ENCODE measurements at places on chromosomes 5 and 9. TPM values are rescaled to one million over a fixed set of nuclear protein-coding genes. Genes with fewer than 3 reads are reported as not detected.

GRCh38 chr5:54753034-54753433 is 232.4 kb downstream of the ESM1 start:
- no peak for DNase-seq

DNA sequence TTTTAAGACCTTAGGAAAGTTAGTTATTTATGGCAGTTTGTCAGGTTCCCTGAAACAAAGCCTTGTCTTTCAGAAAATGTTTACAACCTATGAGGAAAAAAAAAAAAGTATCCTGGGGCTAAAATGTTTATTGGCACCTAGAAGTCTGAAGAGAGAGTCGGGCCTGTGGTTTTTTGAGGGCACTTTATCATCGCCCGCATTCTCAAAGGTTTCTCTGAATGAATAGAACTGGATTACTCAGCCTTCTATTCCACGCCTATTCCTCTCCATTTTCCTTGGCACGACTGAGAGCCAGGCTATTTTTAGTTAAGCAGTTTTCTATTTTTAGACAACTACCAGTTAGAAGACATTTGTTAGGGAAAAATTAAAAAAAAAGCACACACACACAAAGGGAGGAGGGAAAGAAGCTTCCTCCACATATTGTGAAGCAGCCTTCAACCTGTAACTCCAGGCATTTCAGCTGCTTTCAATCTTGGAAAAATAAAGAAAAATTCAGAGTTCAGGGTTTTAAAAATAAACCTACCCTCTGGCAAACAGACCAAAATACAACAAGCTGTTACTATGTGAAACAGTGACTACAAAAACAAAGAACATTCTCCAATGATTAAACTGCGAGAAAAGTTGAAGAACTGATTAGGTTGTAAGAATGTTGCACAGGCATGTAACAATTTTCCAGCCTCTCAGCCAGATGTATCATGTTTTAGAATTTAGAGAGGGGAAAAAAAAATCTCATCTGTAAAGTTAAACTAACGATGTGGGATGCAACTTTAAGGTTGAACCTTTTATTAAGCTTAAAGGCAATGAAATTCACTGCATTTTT is 97.0 kb downstream of the MEF2C start:
- peak; percentile 83 for DNase-seq

Gene PFN3
- total RNA-seq = not detected

Gene CLIC3
- 2.8 TPM for total RNA-seq

DNA sequence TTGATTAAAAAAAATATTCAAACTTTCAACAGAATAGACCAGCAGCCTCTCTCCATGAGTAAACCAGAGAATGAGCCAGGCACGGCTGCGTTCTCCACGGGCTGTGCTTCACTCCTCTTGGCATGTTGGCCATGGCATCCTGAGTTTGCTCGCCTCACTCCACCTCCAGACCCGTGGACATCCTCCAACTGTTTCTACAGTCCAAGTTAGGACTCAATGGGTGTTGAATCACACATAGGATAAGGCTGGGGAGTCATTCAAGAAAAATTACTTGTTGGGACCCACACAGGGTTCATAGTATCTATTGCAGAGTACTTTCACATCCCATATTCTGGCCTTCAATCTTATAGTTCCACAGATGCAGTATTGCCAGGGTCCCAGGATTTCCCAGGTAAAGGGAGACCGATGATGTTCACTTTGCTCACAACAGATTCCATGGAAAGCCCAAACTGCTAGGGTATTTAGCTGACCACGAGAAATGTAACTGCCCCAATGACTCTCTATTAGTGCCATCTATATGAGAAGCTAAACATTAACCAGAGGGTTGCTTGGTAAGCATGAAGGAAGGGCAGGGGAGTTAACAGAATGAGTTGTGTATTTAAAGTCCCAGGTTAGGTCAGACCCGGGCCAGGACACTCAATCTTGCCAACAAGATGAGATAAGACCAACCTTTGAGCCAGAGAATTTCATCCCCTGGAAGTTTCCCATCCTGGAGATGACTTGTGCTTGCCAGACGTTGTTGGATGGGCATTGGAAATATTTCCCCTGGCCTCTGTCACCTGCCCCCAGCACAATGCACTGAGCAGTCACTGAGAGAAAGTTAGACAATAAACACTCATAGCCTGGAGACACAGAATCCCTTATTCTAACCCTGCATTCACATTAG is 19.7 kb upstream of the GDA start:
- no peak for DNase-seq

DNA sequence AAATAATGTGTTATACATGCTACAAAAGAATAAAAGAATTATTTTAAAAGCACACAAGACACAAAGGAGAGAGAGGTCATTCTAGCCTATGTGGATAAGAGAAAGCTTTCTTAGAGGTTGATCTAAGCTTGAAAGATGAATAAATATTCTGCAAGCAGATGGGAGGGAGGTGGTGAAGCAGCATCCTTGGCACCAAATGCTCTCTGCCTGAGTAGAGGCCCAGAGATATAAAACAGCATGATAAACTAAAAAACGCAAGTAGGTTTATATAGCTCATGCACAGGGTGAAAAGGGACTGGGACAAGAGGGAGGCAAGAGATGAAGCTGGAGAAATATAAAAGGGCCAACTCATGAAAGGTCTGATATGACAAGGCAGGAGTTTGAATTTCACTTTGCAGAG is 283.2 kb upstream of the POU5F2 start:
- no peak for DNase-seq

GRCh38 chr5:124212934-124213333 is 533.5 kb downstream of the ZNF608 start:
- no peak for DNase-seq

GRCh38 chr9:78620764-78621163 is 323.8 kb downstream of the PSAT1 start:
- DNase-seq = no peak

Gene ADAMTS6
- 8.9 TPM for total RNA-seq

DNA sequence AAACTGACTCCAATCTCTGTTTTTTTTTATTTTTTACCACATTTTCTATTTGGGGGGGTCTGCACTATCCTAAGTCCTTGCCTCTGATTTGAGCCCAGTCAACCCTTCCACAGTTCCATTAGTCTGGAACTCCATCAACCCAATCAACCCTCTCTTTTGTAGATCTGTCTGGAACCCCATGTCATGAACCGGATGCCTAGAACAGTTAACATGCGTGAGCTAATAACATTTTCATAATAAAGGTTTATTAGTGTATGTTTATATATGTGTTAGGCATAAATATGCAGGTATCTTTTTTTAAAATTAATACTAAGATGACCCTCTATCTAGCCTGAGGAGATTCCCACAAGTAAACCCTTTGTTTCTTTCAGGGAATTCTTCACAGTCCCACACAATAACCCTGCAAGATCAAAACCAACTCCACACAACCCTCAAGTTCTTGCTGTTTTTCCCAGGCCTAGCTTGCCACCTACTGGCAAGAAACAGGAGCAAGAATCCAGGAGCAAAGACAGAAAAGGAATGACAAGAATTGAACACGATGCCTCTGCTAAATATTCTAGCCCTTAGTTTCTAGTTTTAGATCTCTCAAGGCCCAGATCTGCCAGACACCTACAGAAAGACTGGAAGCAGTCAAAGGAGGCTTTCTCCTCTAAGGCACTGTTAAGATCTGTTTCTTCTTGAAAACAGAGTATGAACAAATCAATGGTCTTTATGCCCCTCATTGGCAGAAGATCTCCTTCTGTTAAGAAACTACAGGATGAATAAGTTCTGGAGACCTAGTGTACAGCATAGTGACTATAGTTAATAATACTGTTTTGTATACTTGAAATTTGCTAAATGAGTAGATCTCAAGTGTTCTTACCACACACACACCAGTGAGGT is 100.4 kb downstream of the TRIM36 start:
- no peak for DNase-seq

GRCh38 chr5:138748630-138749081 is 4.6 kb upstream of the CTNNA1 start:
- no peak for DNase-seq

- peak; percentile 64 for DNase-seq
These were observed 587 bp downstream of the MIER3 start for GRCh38 chr5:56951126-56951945.

- DNase-seq = no peak
These were observed 169.9 kb downstream of the CTNND2 start for GRCh38 chr5:11734369-11734768.

- DNase-seq = no peak
These were observed 1726.5 kb downstream of the MAT2B start for GRCh38 chr5:165231821-165232508.

Gene SPATA31E1
- not detected for total RNA-seq

GRCh38 chr5:167294882-167295680 is 996.4 kb upstream of the WWC1 start:
- no peak for DNase-seq

- DNase-seq = no peak
These were observed 4.8 kb downstream of the SLC23A1 start for GRCh38 chr5:139378101-139378825.

DNA sequence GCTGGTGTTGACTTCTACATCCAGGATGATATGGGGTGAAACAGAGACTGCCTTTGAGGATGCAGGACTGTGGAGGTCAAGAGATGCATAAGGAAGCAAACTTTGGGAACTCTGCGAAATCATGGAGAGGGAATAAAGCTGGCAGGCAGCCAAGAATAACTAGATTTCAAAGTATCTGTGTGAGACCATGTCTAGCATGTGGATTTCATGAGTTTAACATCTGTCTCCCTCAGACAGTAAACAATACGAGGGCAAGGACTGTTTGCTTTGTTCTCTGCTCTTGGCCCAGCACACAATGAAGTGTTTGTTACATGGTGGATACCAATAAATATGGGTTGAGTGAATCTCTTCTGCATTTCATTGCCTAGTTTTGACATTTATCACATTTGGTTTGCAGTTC is 71.3 kb downstream of the RASEF start:
- DNase-seq = no peak

DNA sequence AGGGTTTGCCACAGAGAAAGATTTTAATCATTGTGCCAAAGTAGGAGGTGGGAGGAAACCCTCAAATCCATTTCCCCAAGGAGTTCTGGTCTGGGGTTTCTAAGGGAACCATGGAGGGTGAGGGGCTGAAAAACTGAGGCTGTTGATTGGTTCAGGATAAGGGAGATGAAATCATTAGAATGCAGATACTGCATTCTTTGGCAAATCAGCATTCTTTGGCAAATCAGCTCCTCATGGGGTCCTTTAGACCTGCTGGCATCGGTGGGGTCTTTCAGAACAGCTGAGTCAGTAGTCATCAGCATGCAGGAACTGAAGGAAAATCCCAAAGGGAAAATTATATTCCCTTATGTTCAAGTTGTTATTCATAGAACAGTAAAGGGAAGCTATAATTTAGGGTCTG is 585.5 kb downstream of the ISL1 start:
- DNase-seq = no peak

Gene CBY3
- not detected for total RNA-seq

Gene CNTFR
- total RNA-seq = 4.7 TPM

Gene SCGB3A1
- total RNA-seq = not detected

- no peak for DNase-seq
These were observed 76.6 kb downstream of the RALGPS1 start for GRCh38 chr9:126991183-126991582.

DNA sequence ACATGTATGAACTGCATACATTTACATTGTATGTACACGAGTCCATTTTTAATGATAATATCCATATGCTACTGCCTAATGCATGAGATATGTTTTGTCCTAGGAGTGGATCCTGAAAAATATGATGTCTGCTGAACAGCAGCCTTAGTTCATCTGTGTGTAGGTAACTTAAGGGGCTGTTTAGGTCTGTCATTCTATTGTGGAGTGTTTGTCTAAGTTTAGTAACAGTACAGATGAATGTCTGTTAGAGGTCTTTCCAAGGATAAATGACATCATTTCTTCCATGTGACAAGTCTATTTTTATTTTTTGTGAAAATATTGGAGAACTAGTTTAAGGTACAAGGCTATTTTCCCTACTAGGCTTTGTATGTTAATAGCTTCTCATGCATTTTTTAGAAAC is 22.6 kb upstream of the CCDC112 start:
- no peak for DNase-seq

Gene ENHO
- not detected for total RNA-seq
